GM12892 (cell line): ENCODE measurements at places on chromosomes 13 and 19.
A peak's percentile ranks its signal among the peaks of the same experiment; 100 is the strongest.

DNA sequence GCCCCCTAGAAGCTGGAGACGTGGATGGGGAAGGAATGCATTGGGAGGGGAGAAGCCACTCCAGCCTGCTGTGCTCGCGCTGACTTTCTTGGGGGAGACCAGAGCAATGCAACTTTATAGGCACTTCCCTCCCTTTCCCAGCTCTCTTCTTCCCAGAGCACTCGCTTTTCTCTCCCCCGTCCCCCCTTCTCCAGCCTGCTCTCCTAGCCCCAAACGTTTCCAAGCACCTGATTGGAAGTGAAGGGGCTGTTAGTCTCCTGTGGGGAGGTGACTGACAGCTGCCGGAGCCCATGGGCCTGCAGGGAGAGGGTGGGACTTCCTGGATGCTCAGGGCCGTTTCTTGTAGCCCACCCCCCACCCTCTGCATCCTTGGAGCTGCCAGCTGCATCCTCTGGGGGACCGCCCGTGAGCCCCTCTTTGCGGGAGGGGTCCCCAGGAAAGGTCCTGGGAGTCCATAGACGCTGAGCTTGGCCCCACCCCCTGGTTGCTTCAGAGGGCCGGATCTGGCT is 2.5 kb downstream of the HDGFL2 start:
- peak; percentile 82 for DNase-seq

- no peak for DNase-seq
These were observed 2.8 kb downstream of the CPAMD8 start for GRCh38 chr19:17023805-17024204.

- no peak for DNase-seq
These were observed 9.6 kb downstream of the DHDH start for GRCh38 chr19:48943081-48943480.

DNA sequence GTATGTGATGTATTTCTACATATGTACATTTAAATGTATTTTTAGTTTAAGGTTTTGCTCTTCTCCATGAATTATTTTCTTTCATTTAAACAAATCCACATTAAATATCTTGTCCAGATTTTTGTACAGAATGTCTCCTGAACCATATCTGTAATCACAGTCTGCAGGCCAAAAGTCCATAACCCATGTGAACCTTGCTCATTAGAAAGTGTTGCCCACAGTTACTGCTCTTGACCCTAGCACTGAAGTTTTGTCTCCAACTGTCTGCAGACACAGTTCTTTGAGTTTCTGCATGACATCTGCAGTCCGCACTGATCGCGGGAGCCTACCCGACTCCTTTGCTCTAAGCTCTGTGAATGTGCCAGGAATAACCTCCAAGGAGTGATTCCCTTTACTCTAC is 626.2 kb upstream of the SLC10A2 start:
- no peak for DNase-seq

GRCh38 chr13:46313432-46314257 is 73.4 kb downstream of the RUBCNL start:
- DNase-seq = no peak

DNA sequence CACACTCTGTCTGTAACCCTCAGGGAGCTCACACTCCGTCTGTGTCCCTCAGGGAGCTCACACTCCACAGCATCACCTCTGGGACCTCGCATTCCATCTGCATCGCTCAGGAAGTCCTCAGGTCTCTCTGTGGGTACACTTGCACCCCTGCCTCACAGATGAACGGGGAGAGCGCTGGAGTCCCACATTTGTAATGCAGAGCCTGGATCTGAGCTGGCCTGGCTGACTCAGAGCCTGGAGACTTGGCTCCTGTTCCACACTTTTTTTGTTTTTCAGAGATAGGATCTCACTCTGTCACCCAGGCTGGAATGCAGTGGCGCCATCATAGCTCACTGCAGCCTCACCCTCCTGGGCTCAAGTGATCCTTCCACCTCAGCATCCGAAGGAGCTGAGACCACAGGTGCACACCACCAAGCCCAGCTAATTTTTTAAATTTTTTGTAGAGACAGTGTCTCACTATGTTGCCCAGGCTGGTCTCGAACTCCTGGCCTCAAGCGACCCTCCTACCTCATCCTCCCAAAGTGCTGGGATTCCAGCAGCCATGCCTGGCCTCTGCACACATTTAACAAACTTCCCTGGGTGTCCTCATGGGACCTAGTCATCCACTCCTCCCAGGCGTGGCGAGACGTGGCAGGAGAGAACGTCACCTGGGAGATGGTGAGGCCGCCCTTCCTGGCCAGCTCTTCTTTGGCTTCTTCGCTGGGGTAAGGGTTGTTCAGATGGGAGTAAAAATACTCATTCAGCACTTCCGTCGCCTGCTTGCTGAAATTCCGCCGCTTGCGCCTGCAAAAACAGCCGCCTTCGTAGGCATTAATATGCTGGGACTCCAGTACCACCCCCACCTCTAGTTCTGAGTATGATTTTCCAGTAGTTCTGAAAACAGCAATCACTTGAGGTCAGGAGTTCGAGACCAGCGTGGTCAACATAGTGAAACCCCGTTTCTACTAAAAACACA is 31.0 kb downstream of the CILP2 start:
- no peak for DNase-seq

GRCh38 chr13:28531077-28531844 is 36.3 kb upstream of the FLT1 start:
- no peak for DNase-seq

- DNase-seq = no peak
These were observed 23.0 kb downstream of the ZNF568 start for GRCh38 chr19:36939153-36939552.

- no peak for DNase-seq
These were observed 25.9 kb downstream of the NBEA start for GRCh38 chr13:34967851-34968562.

GRCh38 chr13:109355166-109355565 is 431.2 kb downstream of the IRS2 start:
- DNase-seq = no peak

GRCh38 chr19:34165295-34165738 is 7.0 kb upstream of the LSM14A start:
- no peak for DNase-seq

- no peak for DNase-seq
These were observed 4.9 kb downstream of the UHRF1 start for GRCh38 chr19:4913996-4914735.

- DNase-seq = no peak
These were observed 277.2 kb downstream of the NALCN start for GRCh38 chr13:101139081-101139480.

DNA sequence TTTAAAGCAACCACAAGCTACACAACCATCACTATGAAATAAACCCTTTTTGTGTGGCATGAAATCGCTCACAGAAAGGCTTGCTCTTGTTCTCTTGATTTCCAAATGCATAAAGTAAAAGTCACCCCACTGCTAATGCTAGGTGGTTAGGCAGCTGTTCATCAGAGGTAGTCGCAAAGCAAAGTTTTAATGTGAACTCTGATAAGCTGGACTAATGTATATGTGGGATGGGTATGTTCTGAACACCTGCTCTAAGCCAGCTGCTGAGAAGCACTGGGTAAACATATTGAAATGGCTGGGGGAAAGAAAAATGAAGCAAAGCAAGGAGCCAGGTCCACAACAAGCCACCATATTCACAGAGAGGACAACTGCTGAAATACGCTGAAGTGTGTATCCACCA is 142.3 kb downstream of the KLF12 start:
- DNase-seq = no peak

GRCh38 chr13:98496966-98497365 is 79.9 kb downstream of the STK24 start:
- DNase-seq = no peak

- no peak for DNase-seq
These were observed 31.7 kb upstream of the C1QTNF9B start for GRCh38 chr13:23928985-23929384.

GRCh38 chr19:31478241-31478640 is 129.0 kb upstream of the TSHZ3 start:
- no peak for DNase-seq

DNA sequence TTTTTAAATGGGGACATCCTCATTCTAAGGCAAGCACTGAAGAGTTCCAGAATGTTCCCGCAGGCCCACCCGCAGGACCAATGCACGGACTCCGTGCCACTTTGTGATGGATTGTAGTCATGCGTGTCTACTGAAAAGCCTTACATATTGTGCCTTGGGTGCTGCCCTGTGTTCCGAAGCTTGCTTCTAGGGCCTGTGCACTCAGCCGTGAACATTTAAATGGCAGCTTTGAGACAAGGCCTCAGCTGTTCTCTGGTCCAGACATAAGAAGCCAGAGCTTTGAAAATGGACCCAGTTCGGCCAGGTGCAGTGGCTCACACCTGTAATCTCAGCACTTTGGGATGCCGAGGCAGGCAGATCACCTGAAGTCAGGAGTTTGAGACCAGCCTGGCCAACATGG is 75.3 kb upstream of the CACNA1A start:
- DNase-seq = no peak

DNA sequence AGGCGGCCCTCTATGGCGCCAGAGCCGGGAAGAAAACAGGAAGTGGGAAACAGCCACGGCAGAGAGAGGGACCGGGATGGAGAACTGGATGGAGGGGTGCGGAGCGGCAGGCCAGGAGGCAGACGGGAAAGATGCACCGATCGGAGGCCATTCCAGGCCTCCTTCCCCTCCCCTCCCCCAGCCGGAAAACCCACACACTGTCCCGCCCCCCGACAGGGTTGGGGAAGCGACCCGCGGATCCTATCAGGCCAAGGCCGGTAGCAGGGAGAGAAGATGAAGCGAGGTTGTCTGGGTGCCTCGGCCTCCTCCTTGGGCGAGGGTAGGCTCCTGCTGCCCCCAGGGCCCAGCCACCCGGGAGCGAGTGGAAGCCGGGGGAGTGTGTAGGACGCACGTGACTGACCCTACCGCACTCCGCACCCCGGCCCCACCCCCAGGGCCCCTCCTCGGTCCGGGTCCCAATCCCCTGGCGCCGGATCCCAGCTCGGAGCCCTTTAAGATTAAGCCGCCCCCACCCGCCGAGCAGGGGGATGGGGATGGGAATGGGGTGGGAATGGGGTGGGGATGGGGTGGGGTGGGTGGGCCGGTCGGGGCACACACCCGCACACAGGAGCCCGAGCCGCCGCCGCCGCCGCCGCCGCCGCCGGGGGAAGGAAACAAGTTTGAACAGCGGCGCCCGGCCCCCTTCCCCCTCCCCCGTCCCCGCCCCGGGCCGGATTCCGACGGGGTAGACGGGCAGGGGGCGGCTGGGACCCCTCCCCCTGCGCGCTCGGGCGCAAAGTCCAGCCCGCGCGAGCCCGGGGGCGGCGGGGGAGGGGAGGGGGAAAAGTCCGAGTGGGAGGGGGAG is 1.5 kb downstream of the ERF start:
- DNase-seq = peak; percentile 83

- no peak for DNase-seq
These were observed 90.0 kb downstream of the PDS5B start for GRCh38 chr13:32676242-32676641.

DNA sequence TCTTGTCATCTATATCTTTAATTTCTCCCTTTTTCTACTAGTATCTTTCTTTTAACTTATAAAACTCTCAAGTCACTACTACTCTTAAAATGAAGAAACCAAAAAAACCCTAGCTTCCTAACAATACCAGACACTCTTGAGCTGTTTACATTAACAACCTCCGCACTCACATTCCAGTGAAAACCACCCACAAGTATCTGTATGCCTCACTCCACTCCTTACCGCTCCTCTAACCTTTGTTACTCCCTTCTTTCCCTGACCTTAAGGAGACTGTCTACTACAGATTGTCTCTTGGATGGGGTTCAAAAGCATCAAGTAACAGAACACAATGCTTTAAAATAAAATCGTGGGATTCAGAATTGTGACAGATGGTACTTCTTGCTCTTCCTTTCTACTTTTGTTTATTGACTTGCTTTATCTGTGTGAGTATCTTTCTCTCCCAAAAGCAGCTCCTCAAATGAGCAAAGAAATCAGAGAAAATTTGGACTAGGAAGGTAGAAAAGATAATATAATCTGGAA is 110.0 kb upstream of the FBXL3 start:
- DNase-seq = no peak

GRCh38 chr13:87295636-87296035 is 375.5 kb upstream of the SLITRK5 start:
- no peak for DNase-seq

GRCh38 chr13:96768524-96768923 is 225.8 kb downstream of the OXGR1 start:
- no peak for DNase-seq

DNA sequence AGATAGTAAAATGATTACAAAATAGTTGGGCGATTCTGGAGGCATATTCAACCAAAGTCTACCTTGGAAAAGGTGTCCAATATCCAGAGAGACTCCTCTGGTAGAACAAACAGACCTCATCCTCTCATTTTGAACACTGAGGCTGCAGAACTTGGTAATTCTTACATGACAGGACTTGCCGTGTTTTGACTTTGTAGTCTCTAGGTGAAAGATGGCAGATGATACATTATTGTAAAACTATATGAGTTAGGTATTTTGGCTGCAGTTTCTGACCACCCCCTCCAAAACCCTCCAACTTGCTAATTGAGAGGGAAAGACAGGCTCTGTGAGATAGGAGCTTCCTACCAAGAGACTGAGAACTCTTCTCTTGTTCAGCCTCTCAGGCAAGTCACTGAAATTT is 22.6 kb downstream of the SAE1 start:
- no peak for DNase-seq

GRCh38 chr13:22717036-22717435 is 463.7 kb upstream of the SGCG start:
- no peak for DNase-seq

DNA sequence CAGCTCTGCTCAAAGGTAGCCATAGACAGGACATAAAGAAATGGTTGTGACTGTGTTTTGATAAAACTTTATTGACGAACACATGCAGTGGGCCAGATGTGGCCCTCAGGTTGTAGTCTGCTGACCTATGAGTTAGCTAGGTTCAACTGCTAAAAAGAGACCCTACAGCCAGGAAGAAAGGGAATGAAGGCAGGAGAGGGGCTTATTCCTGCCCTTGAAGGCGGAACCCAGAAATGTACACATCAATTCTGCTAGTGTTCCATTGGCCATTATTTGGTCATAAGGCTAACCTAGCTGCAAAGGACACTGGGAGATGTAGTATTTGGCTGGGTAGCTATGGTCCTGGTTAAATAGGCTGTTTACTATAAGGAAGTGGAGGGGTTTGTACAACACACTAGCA is 18.0 kb downstream of the APBA3 start:
- no peak for DNase-seq

- no peak for DNase-seq
These were observed 9.3 kb downstream of the C13orf42 start for GRCh38 chr13:51101636-51102235.

DNA sequence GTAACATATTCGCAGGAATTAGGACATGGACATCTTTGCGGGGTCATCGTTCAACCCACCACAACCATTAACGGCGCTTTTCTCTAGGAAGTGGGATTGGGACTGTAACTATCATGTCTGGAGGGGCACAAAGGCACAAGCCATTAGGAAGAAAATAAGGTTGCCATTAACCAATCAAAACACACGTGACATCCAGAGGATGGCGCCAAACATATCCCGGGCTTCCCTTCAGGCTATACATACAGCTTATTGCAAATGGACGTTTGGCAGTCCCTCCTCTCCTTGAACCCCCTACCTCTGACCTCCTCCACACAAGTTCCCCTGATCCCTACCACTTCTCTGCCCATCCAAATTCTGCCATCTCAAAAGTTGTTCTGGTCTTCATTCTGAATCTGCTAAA is 26.6 kb upstream of the GSX1 start:
- no peak for DNase-seq

- DNase-seq = peak; percentile 29
These were observed 524 bp downstream of the NAA16 start for GRCh38 chr13:41311406-41312175.

GRCh38 chr13:33367171-33367895 is 81.8 kb upstream of the STARD13 start:
- no peak for DNase-seq
